ENCODE measurements at places on chromosomes 6 and 20.

- no peaks in the 10 kb centered on the region for H3K27me3 ChIP-seq
- peak overlapping the region; percentile 88 for H3K27ac ChIP-seq
- H3K4me3 ChIP-seq: peak overlapping the region; percentile 29
- peaks cover 92% of the 10 kb centered on the region for H3K4me1 ChIP-seq
- DNase-seq: peak; percentile 90
Observed at GRCh38 chr6:108589244-108589791, 28.6 kb downstream of the FOXO3 start.

DNA sequence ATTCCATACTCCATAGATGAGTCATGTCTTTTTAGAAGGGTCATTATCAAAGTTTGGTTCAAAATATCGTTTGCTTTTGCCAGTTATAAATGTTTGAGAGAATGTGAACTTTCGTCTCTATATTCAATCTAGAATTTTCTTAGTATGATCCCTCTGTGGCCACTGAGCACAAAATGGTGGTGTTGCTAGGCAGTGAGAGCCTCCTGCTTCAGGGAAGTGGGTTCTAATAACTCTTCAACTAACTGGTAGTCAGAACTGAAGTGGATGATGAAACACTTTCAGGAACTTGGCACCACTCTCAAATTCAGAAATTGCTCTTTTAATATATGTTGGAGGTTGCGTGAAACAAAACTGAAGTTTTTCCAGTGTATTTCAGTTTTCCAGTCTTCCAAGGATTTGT, 125.0 kb upstream of the DOK5 start:
- DNase-seq: no peak
- peaks cover 3% of the 10 kb centered on the region for H3K4me1 ChIP-seq
- no peaks in the 10 kb centered on the region for H3K36me3 ChIP-seq
- no peaks in the 10 kb centered on the region for H3K27me3 ChIP-seq
- H3K27ac ChIP-seq: no peak overlapping the region

DNA sequence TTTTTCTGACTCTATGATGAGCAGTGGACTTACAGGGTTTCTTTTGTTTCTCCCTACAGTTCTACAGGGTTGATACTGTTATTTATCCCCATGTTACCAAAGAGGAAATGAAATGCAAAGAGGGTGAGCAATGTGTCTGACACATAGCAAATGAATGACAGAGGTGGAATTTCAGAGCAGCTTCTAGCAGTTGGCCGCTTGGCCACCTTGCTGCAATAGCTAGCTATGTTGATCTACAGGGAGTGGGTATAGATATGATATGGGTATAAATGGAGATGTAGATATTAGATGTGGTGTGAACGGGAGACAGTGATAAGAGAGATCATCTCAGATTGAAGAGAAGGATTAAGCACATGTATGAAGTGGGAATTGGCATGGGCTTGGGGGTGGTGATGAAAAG, 10.9 kb upstream of the SLC22A3 start:
- H3K27me3 ChIP-seq: no peaks in the 10 kb centered on the region
- H3K36me3 ChIP-seq: no peaks in the 10 kb centered on the region
- H3K27ac ChIP-seq: no peak overlapping the region
- H3K4me3 ChIP-seq: no peak overlapping the region

DNA sequence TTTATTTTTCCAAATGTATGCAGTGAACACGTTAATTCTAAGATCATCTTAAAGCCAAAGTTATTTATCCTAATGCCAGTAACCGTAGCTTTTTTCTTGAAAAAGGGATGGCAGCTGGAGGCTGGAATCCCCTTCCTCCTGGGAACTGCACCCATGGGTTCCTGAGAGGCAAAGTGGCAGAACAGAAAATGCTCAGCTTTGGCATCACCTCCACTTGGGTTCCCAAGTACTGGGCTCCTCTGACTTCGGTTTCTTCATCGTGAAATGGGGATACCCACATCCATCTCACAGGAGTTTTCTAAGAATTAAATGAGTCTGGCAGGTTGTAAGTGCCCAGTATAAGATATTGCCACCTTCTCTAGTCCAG, 6.2 kb upstream of the DDX43 start:
- peaks cover 13% of the 10 kb centered on the region for H3K27me3 ChIP-seq
- H3K4me3 ChIP-seq: peak overlapping the region; percentile 58
- H3K27ac ChIP-seq: no peak overlapping the region
- H3K36me3 ChIP-seq: no peaks in the 10 kb centered on the region
- DNase-seq: no peak

GRCh38 chr20:11540558-11540957, 377.1 kb upstream of the BTBD3 start:
- no peaks in the 10 kb centered on the region for H3K4me1 ChIP-seq
- no peak overlapping the region for H3K4me3 ChIP-seq
- no peaks in the 10 kb centered on the region for H3K36me3 ChIP-seq
- no peak overlapping the region for H3K27ac ChIP-seq
- no peak for DNase-seq
- no peaks in the 10 kb centered on the region for H3K27me3 ChIP-seq

- no peak overlapping the region for H3K27ac ChIP-seq
- no peaks in the 10 kb centered on the region for H3K27me3 ChIP-seq
- H3K36me3 ChIP-seq: no peaks in the 10 kb centered on the region
- peak; percentile 8 for DNase-seq
- no peaks in the 10 kb centered on the region for H3K4me1 ChIP-seq
Observed at GRCh38 chr6:97394160-97394748, 111.2 kb upstream of the MMS22L start.

GRCh38 chr6:106063448-106063850, 22.7 kb upstream of the PRDM1 start:
- no peak overlapping the region for H3K27ac ChIP-seq
- no peaks in the 10 kb centered on the region for H3K4me1 ChIP-seq
- no peaks in the 10 kb centered on the region for H3K36me3 ChIP-seq
- H3K4me3 ChIP-seq: no peak overlapping the region
- no peak for DNase-seq

DNA sequence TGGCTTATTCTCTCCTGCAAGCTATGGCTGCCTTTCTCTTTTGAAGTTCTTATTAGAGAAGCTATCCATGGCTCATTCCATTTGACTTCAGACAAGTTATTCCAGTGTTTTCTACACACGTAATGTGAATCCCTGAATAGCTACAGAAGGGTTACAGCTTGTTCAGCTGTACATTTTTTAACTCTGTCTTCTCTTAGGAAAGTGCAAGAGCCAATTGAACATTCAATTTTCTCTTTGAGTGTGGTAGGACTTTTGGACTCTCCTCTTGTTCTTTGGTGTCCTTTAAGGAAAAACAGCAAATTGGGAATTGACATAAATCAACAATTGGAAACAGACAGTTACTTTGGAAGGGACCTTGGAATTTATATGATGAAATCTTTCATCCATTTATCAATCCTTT, 125.8 kb downstream of the EPM2A start:
- no peaks in the 10 kb centered on the region for H3K4me1 ChIP-seq
- H3K4me3 ChIP-seq: no peak overlapping the region
- H3K36me3 ChIP-seq: no peaks in the 10 kb centered on the region
- H3K27ac ChIP-seq: no peak overlapping the region
- H3K27me3 ChIP-seq: no peaks in the 10 kb centered on the region

DNA sequence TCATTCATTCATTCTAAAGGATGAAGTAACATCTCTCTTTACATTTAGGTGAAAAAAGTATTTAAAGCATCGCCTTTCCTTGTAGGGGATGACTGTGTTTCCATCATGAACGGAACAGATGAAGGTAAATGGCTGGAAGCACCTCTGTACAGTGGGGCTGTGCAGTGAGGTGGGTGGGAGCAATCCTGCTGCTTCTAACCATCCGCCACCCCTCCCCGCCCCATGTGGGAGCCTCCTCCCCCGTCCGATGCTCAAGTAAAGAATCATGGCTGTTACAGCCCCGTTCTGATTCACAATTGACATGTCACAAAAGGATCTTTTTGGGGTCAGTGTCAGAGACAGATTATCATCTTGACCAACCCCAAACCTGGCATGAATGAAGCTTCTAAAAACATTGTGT, 19.3 kb downstream of the ENTPD6 start:
- H3K27me3 ChIP-seq: no peaks in the 10 kb centered on the region
- H3K4me1 ChIP-seq: peaks cover under 1% of the 10 kb centered on the region
- H3K4me3 ChIP-seq: no peak overlapping the region
- H3K27ac ChIP-seq: no peak overlapping the region
- H3K36me3 ChIP-seq: peaks cover 74% of the 10 kb centered on the region
- no peak for DNase-seq

DNA sequence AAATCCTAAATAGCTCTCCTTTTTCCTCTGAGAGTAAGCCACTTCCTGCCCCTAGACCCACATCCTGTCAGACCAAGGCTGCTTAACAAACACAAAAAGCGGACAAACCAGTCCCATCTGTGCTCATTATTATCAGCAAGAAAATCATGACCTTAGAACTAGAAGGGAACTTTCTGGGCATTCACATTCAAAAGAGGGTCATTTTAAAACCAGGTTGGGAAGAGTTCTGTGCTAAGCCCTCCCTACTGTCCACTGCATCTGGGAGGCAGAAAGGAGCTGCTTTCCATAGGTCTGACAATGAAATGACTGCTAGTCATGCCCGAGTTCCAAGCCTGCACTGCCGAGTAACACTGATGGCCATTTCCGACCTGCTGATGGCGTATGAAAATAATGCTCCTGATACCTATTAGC, 15.4 kb downstream of the EZR start:
- no peak for DNase-seq
- H3K27me3 ChIP-seq: no peaks in the 10 kb centered on the region
- no peak overlapping the region for H3K27ac ChIP-seq
- no peak overlapping the region for H3K4me3 ChIP-seq
- peaks cover 24% of the 10 kb centered on the region for H3K4me1 ChIP-seq
- no peaks in the 10 kb centered on the region for H3K36me3 ChIP-seq

DNA sequence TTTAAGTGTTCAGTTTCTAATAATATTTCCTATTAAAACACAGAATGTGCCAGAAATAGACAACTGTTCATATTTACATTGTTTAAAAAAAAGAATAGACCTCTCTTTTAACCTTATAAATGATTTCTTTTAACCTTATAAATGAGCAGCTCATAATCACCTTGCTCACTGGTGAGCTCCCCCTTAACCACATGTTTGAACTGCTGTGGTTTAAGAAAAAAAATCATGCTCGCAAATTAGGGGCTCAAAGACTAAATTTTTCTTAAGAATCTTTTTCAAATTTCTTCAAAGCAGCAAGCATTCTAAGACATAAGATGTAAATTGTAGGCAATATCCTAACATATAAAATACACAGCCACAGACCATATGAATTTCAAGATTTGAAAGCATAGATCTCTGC, 32.8 kb downstream of the FAM8A1 start:
- DNase-seq: no peak
- H3K4me3 ChIP-seq: no peak overlapping the region
- H3K4me1 ChIP-seq: peaks cover 2% of the 10 kb centered on the region
- no peaks in the 10 kb centered on the region for H3K27me3 ChIP-seq

GRCh38 chr6:149458196-149458595, 26.6 kb downstream of the ZC3H12D start:
- H3K4me1 ChIP-seq: peaks cover 27% of the 10 kb centered on the region
- no peak for DNase-seq
- H3K27ac ChIP-seq: no peak overlapping the region
- no peaks in the 10 kb centered on the region for H3K27me3 ChIP-seq

- no peak for DNase-seq
- no peaks in the 10 kb centered on the region for H3K4me1 ChIP-seq
- H3K36me3 ChIP-seq: no peaks in the 10 kb centered on the region
- H3K27ac ChIP-seq: no peak overlapping the region
- no peaks in the 10 kb centered on the region for H3K27me3 ChIP-seq
- no peak overlapping the region for H3K4me3 ChIP-seq
Observed at GRCh38 chr6:4174042-4174441, 38.7 kb upstream of the ECI2 start.

DNA sequence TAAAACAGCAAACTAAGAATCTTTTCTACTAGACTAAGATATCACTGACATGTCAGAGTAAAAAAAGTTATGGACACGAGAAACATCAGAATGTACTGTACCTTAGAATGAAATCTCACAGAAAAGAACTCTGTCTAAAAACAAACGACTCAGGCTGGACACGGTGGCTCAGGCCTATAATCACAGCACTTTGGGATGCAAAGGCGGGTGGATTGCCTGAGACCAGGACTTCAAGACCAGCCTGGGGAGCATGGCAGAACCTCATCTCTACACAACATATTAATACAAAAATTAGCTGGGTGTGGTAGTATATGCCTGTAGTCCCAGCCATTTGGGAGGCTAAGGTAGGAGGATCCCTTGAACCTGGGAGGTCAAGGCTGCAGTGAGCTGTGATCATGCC, 122.6 kb downstream of the PRND start:
- no peaks in the 10 kb centered on the region for H3K27me3 ChIP-seq
- no peaks in the 10 kb centered on the region for H3K4me1 ChIP-seq
- H3K27ac ChIP-seq: no peak overlapping the region
- no peaks in the 10 kb centered on the region for H3K36me3 ChIP-seq
- DNase-seq: no peak

- H3K4me1 ChIP-seq: no peaks in the 10 kb centered on the region
- H3K27me3 ChIP-seq: no peaks in the 10 kb centered on the region
Observed at GRCh38 chr6:19754686-19755085, 82.5 kb upstream of the ID4 start.

GRCh38 chr6:56766806-56767178, 124.1 kb upstream of the DST start:
- DNase-seq: no peak
- H3K27me3 ChIP-seq: no peaks in the 10 kb centered on the region
- H3K36me3 ChIP-seq: no peaks in the 10 kb centered on the region
- H3K4me1 ChIP-seq: peaks cover 73% of the 10 kb centered on the region
- H3K27ac ChIP-seq: peak overlapping the region; percentile 85
- no peak overlapping the region for H3K4me3 ChIP-seq

DNA sequence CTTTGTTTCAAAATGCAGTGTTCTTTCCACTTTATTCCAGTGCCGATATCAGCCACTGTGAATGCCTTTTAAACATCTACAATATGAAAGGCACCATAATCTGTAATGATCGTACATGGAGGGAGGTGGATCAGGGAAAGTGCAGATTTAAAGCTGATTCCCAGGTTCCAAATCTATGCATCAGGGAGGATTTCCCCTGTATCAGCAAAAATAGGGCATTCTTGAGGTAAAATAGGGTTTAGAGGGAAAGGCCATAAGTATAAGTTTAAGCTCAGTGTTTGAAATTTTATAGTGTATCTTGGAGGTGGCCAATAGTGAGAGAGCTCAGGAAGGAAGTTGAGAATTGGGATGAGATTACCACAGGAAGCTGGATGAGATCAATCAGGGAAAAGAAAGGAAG, 289.7 kb upstream of the ID4 start:
- H3K4me1 ChIP-seq: no peaks in the 10 kb centered on the region
- H3K36me3 ChIP-seq: no peaks in the 10 kb centered on the region
- DNase-seq: no peak
- no peak overlapping the region for H3K27ac ChIP-seq

- no peaks in the 10 kb centered on the region for H3K4me1 ChIP-seq
- H3K27me3 ChIP-seq: no peaks in the 10 kb centered on the region
- DNase-seq: no peak
- no peak overlapping the region for H3K4me3 ChIP-seq
- no peak overlapping the region for H3K27ac ChIP-seq
Observed at GRCh38 chr6:6816716-6817115, 228.2 kb downstream of the LY86 start.

Measured in gastrocnemius medialis (tissue), 4 donors.